PC-3 (cell line): ENCODE measurements at places on chromosomes 4 and X. TPM values are rescaled to one million over a fixed set of nuclear protein-coding genes. Genes with fewer than 3 reads are reported as not detected.

The SHOX gene
- not detected in 2 replicates for total RNA-seq

- no peaks in the 10 kb centered on the region for H3K4me1 ChIP-seq
- no peaks in the 10 kb centered on the region for H3K27me3 ChIP-seq
- no peak overlapping the region for H3K4me3 ChIP-seq
- H3K27ac ChIP-seq, result no peak overlapping the region
- DNase-seq, result no peak
- H3K36me3 ChIP-seq, result no peaks in the 10 kb centered on the region
Measured at GRCh38 chr4:157048248-157048647, 27.7 kb upstream of the GLRB start.

GRCh38 chr4:14130551-14130950 is 503.0 kb upstream of the BOD1L1 start:
- H3K36me3 ChIP-seq, result no peaks in the 10 kb centered on the region
- no peak for DNase-seq
- no peak overlapping the region for H3K27ac ChIP-seq
- H3K27me3 ChIP-seq, result no peaks in the 10 kb centered on the region
- H3K4me3 ChIP-seq, result no peak overlapping the region

DNA sequence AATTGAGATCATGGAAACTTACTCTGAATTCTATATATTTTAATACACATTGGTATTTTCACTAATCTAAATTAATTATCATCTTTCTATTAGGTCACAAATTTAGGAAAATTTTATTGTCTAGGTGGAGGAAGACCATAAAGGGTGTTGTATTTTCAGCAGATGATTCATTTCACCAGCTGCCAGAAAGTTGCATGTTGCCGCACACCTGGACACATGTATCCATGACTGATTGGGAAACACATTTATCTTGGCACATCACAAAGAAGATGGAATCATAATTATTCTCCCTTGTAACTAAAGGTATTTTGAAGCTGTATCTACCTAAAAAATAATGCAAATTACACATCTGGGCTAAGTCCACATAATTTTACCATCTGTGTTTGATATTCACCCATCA is 33.1 kb downstream of the SLC7A11 start:
- DNase-seq, result no peak
- H3K27me3 ChIP-seq, result no peaks in the 10 kb centered on the region
- peaks cover 10% of the 10 kb centered on the region for H3K4me1 ChIP-seq

- H3K4me3 ChIP-seq, result no peak overlapping the region
- H3K36me3 ChIP-seq, result no peaks in the 10 kb centered on the region
- no peaks in the 10 kb centered on the region for H3K27me3 ChIP-seq
- H3K4me1 ChIP-seq, result no peaks in the 10 kb centered on the region
Measured at GRCh38 chr4:151940926-151941617, 180.3 kb upstream of the GATB start.

GRCh38 chr4:101977076-101977475 is 186.5 kb downstream of the BANK1 start:
- no peaks in the 10 kb centered on the region for H3K27me3 ChIP-seq
- no peak overlapping the region for H3K4me3 ChIP-seq
- peak; percentile 93 for DNase-seq
- no peaks in the 10 kb centered on the region for H3K36me3 ChIP-seq

DNA sequence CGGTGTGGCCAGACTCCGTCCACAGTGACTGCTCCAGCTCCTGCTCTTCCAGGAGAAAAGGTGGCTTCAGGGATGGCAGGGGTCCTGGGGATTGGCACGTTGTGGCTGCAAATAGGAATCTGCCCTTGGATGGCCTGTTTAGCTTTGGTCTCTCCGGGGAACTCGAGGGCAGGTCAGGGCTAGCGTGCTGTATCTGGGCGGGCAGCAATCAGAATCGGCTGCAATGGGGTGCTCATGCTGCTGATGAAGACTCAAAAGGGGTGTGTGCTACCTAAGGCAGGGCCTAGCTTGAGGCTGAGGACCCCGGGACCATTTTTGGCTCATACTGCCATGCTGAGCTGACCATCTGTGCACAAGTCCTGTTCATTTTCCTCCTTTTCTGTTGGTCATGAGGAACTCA is 51.3 kb downstream of the RGS12 start:
- H3K4me3 ChIP-seq, result no peak overlapping the region
- no peak overlapping the region for H3K27ac ChIP-seq

The PNMA5 gene
- total RNA-seq, result not detected in 2 replicates

- H3K4me1 ChIP-seq, result no peaks in the 10 kb centered on the region
- no peaks in the 10 kb centered on the region for H3K27me3 ChIP-seq
- no peak overlapping the region for H3K4me3 ChIP-seq
- DNase-seq, result no peak
- H3K27ac ChIP-seq, result no peak overlapping the region
Measured at GRCh38 chrX:29947225-29947624, 268.1 kb upstream of the MAGEB2 start.

DNA sequence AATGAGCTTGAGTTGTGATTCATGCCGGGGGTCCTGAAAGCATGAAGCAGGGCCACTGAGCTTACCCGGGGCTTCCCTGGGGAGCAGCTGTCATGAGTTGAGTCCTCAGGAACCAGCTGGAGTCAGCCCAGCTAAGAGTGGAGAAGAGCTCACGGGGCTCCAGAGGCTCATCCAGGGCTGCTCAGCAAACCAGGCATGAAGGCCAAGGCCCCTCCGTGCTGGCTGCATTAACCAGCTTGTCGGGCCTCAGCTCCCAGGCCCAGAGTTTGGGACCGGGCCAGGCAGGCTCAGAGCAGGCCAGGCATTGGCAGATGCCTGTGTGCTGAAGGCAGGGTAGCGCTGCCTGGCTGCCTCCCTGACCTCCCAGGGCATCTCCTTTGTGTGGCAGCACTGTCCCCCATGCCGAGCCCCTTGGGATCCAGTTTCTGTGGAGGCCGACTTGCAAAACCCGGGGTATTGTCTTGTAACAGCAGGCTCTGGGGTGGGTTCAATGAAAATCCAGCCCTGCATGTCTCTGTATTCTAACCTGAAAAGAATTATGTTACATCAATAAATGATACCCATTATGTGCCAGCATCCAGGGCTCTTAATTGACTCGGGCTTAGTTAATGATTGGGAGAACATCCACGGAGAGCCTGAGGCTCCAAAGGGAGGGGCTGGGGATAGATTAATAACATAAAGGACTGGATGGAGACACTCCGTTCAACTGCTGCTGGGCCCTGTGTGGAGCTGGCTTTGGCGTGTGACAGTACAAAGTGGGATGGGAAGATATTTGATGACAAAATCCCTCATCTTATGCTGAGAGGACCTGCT is 68.0 kb upstream of the MSX1 start:
- DNase-seq, result no peak
- peaks cover 12% of the 10 kb centered on the region; the same call in 1 of the 2 replicates for H3K27me3 ChIP-seq
- H3K4me1 ChIP-seq, result no peaks in the 10 kb centered on the region
- no peaks in the 10 kb centered on the region for H3K36me3 ChIP-seq

GRCh38 chr4:120809518-120809917 is 113.0 kb downstream of the PRDM5 start:
- no peak for DNase-seq
- H3K4me3 ChIP-seq, result no peak overlapping the region
- H3K27ac ChIP-seq, result no peak overlapping the region
- H3K4me1 ChIP-seq, result no peaks in the 10 kb centered on the region
- H3K27me3 ChIP-seq, result no peaks in the 10 kb centered on the region

- no peak overlapping the region for H3K27ac ChIP-seq
- no peak overlapping the region for H3K4me3 ChIP-seq
- peak; percentile 65 for DNase-seq
- no peaks in the 10 kb centered on the region for H3K36me3 ChIP-seq
- H3K27me3 ChIP-seq, result no peaks in the 10 kb centered on the region
- H3K4me1 ChIP-seq, result peaks cover 26% of the 10 kb centered on the region
Measured at GRCh38 chr4:102217345-102217744, 127.9 kb downstream of the SLC39A8 start.

- no peaks in the 10 kb centered on the region for H3K36me3 ChIP-seq
- H3K4me3 ChIP-seq, result no peak overlapping the region
- H3K27me3 ChIP-seq, result peaks cover 12% of the 10 kb centered on the region; the same call in 1 of the 2 replicates
Measured at GRCh38 chr4:81485310-81485980, 13.7 kb upstream of the RASGEF1B start.

- H3K36me3 ChIP-seq, result no peaks in the 10 kb centered on the region
- no peak for DNase-seq
- no peaks in the 10 kb centered on the region for H3K27me3 ChIP-seq
Measured at GRCh38 chr4:21102667-21103066, 402.4 kb downstream of the PACRGL start.

DNA sequence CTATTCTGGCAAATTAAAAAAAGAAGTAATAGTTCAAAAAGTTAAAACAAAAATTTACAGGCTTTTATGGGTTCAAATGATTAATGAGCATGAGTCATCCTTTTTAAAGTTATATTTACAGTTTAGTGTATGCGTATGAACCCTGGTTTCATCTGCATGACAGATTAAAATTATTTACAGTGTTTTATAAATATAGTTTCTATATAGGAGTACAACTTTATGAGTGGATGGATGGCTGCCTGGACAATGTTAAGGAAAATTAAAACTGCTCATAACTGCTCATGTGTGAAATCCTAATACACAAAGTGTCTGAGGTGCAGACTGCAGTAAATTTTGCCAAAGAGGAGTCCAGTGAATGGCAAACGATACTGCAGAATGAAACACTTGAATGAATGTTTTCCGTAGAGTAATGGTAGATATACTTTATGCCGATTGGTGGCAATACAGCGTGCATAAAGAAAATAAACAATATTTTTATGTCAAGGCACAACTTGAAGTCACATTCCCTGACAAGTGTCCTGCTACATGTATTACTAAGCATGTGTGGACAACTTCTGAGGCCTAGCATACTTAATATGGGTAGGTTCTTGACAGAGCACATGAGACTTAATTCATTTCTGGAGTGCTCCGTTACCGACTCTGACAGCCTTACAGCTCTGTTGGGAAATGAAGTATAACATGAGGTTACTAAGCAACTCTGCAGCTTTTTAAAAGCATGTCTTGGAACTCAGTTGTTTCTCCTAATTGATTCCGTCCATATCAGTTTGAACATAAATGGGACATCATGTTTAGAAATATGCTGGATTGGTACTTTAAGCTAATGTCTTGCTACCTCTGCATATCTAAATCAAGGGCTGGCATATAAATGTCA is 985.6 kb upstream of the PCDH7 start:
- H3K27ac ChIP-seq, result no peak overlapping the region
- no peaks in the 10 kb centered on the region for H3K27me3 ChIP-seq
- no peaks in the 10 kb centered on the region for H3K4me1 ChIP-seq
- H3K36me3 ChIP-seq, result no peaks in the 10 kb centered on the region
- DNase-seq, result peak; percentile 34
- H3K4me3 ChIP-seq, result no peak overlapping the region

DNA sequence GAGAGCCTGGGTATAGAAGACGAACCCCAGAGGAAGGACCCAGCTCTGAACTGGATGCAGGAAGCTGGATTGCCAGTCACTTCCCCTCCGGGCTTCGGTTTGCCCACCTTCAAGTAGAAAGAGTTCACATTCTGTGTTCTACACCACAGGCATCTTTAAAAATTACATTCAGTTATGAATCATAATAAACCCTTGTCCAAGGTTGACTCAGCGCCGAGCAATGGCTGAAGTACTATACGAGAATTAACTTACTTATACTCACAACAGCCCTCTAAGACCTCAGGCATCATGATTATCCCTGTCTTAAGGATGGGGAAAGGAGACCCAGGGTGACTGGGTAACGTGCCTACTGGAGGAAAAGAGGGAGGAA is 72.5 kb downstream of the EVC2 start:
- H3K27me3 ChIP-seq, result no peaks in the 10 kb centered on the region
- peak overlapping the region; percentile 16; the same call in 1 of the 2 replicates for H3K4me3 ChIP-seq
- peak overlapping the region; percentile 93 for H3K27ac ChIP-seq
- H3K4me1 ChIP-seq, result peaks cover 56% of the 10 kb centered on the region
- DNase-seq, result peak; percentile 88

DNA sequence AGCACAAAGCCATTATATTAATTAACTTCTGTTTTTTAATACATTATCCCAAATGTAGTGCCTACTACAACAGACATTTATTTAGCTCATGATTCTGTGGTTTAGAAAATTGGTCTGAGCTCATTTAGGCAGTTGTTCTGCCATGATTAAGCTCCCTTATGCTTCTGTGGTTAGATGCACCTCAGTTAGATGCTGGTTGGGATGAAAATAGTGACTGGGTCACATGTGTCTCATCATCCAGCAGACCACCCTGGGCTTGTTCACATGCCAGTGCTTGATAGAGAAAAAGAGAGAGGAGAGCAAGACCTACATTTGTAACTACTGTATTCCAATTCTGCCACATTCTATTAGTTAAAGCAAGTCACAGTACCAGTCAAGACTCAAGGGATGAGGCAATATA is 376.4 kb upstream of the GNPDA2 start:
- H3K27ac ChIP-seq, result no peak overlapping the region
- no peaks in the 10 kb centered on the region for H3K36me3 ChIP-seq
- no peak overlapping the region for H3K4me3 ChIP-seq
- H3K4me1 ChIP-seq, result no peaks in the 10 kb centered on the region
- H3K27me3 ChIP-seq, result no peaks in the 10 kb centered on the region
- no peak for DNase-seq

The RPS6KA6 gene
- total RNA-seq, result 3.6 and 4.7 TPM in 2 replicates

GRCh38 chrX:40078489-40079227 is 19.1 kb downstream of the BCOR start:
- H3K27me3 ChIP-seq, result no peaks in the 10 kb centered on the region
- H3K4me1 ChIP-seq, result peaks cover under 1% of the 10 kb centered on the region; the same call in 1 of the 2 replicates
- H3K36me3 ChIP-seq, result peaks cover 6% of the 10 kb centered on the region; the same call in 1 of the 2 replicates
- H3K4me3 ChIP-seq, result no peak overlapping the region

The LDOC1 gene
- 40.6 and 45.5 TPM in 2 replicates for total RNA-seq

GRCh38 chr4:55763996-55764395 is 55.6 kb upstream of the EXOC1L start:
- H3K4me1 ChIP-seq, result 0 out of 2 replicates have a peak, but pooled peaks cover 6% of the 10 kb centered on the region
- H3K4me3 ChIP-seq, result no peak overlapping the region
- no peaks in the 10 kb centered on the region for H3K36me3 ChIP-seq
- no peak for DNase-seq

DNA sequence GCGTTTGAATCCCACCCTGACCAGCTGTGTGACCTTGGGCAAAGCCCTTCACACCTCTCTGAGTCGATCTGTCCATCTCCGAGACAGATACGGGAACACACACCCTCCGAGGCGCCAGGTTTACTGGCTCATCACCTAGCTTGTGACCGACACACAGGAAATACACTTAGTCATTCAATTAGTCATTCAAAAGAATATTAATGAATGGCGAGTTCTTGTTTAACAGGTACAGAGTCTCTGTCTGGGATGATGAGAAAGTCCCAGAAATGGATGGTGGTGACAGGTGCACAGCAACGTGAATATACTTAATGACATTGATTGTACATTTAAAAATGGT is 80.6 kb downstream of the PPP2R2C start:
- H3K4me3 ChIP-seq, result 0 out of 2 replicates have a peak overlapping the region, but pooled peaks have one; percentile 18
- peak; percentile 63 for DNase-seq
- H3K4me1 ChIP-seq, result peaks cover 14% of the 10 kb centered on the region
- H3K36me3 ChIP-seq, result no peaks in the 10 kb centered on the region
